ENCODE measurements at places on chromosomes 4 and X. TPM values are rescaled to one million over a fixed set of nuclear protein-coding genes. Genes with fewer than 3 reads are reported as not detected.

GRCh38 chrX:24672701-24673190 lies 21.0 kb upstream of the POLA1 start:
- H3K27ac ChIP-seq: no peak overlapping the region
- no peaks in the 10 kb centered on the region for H3K27me3 ChIP-seq
- no peaks in the 10 kb centered on the region for H3K36me3 ChIP-seq

DNA sequence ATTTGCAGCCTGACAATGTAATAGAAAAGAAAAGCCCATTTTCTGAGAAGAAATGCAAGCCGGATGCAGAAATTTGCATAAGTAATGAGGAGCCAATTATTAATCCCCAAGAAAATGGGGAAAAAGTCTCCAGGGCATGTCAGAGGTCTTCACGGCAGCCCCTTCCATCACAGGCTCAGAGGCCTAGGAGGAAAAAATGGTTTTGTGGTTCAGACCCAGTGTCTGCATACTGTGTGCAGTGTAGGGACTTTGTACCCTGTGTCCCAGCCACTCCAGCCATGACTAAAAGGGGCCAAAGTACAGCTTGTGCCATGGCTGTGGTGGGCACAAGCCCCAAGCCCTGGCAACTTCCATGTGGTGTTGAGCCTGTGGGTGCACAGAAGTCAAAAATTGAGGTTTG lies 92.2 kb downstream of the SH3BGRL start:
- H3K27me3 ChIP-seq: no peaks in the 10 kb centered on the region
- no peak overlapping the region for H3K27ac ChIP-seq
- no peaks in the 10 kb centered on the region for H3K4me1 ChIP-seq
- no peak overlapping the region for H3K4me3 ChIP-seq
- peaks cover 47% of the 10 kb centered on the region for H3K36me3 ChIP-seq

DNA sequence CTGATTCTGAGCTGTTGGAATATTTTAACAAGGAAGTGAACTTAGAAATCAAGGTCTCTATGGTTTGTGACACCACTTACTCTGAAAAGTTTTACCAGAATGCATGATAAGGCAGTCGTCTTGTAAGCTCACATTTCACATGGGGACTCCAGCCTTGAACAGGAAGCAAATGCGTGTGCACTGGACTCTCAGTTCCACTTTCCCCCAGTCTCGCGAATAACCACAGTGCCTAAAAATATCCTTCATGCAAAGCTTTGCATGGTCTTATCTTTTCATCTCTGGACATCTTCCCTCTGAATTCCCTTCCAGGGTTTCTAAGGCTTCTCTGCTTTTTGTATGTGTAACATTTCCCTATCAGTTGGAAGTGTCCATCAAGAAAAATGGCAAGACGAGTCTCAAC lies 581.8 kb downstream of the NLGN4X start:
- DNase-seq: no peak
- no peak overlapping the region for H3K27ac ChIP-seq
- H3K4me3 ChIP-seq: no peak overlapping the region

GRCh38 chrX:3806630-3807029 lies 93.2 kb upstream of the PRKX start:
- no peak for DNase-seq
- no peaks in the 10 kb centered on the region for H3K36me3 ChIP-seq
- H3K27ac ChIP-seq: no peak overlapping the region
- peaks cover 8% of the 10 kb centered on the region for H3K27me3 ChIP-seq
- peaks cover 3% of the 10 kb centered on the region for H3K4me1 ChIP-seq

DNA sequence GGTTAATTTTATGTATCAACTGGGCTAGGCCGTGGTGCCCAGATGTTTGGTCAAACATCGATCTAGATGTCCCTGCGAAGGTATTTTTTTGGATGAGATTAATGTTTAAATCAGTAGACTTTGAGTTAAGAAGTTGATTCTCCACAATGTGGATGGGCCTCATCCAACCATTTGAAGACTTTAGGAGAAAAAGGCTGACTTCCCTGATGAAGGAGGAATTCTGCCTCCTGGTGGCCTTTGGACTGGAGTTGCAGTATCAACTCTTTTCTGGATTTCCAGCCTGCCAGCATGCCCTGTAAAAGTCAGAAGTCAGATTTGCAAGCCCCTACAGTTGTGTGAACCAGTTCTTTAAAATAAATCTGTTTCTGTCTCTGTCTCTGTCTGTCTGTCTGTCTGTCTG lies 91.4 kb downstream of the STK32B start:
- no peaks in the 10 kb centered on the region for H3K27me3 ChIP-seq
- H3K36me3 ChIP-seq: no peaks in the 10 kb centered on the region
- no peak for DNase-seq
- no peak overlapping the region for H3K27ac ChIP-seq
- no peaks in the 10 kb centered on the region for H3K4me1 ChIP-seq

- H3K36me3 ChIP-seq: no peaks in the 10 kb centered on the region
- no peak overlapping the region for H3K27ac ChIP-seq
- H3K4me1 ChIP-seq: peaks cover 22% of the 10 kb centered on the region
- peak; percentile 36 for DNase-seq
These were observed 36.0 kb downstream of the PLAC1 start for GRCh38 chrX:134622056-134622812.

GRCh38 chr4:88619971-88620370 lies 27.7 kb downstream of the HERC3 start:
- no peak overlapping the region for H3K4me3 ChIP-seq
- no peaks in the 10 kb centered on the region for H3K27me3 ChIP-seq
- peaks cover 38% of the 10 kb centered on the region for H3K4me1 ChIP-seq
- H3K36me3 ChIP-seq: peaks cover 22% of the 10 kb centered on the region
- no peak overlapping the region for H3K27ac ChIP-seq
- DNase-seq: no peak

DNA sequence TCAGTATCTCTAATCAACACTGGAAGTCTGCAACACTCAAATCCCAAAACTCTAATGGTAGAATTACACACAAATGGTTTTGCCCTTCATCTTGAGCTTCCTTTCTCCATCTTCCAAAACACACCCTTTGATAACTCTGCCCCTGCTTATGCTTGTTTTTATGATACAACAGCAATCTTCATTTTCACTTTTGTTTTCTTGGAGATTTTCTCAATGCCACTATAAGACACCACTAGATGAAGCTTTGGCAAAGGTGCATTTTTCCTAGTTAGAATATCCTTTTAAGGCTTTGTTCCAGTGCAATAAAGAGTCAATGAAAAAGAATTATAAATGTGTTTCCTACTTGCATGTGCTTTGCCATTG lies 472.4 kb upstream of the NWD2 start:
- no peaks in the 10 kb centered on the region for H3K36me3 ChIP-seq
- H3K27ac ChIP-seq: no peak overlapping the region
- no peak overlapping the region for H3K4me3 ChIP-seq
- H3K4me1 ChIP-seq: no peaks in the 10 kb centered on the region
- no peak for DNase-seq

DNA sequence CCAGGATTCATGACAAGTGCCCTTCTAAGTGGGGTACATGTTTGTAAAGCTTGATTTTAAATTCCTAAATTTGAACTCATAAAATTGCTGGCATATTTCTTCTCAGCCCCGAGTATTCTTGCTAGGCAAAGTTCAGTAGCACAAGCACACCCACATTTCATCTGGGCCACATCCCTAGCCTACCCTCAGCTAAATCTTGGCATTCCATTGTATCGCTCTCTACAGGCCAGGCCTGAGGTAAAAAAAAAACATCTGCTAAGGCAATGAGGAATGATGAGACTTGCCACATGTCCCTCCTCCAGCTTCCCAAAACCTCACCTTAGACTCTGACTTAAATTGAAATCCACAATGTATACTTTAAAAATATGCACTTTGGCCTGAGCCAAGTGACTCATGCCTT lies 51.4 kb upstream of the VCX3B start:
- no peak overlapping the region for H3K27ac ChIP-seq
- no peaks in the 10 kb centered on the region for H3K36me3 ChIP-seq
- no peak for DNase-seq
- no peak overlapping the region for H3K4me3 ChIP-seq
- no peaks in the 10 kb centered on the region for H3K27me3 ChIP-seq

DNA sequence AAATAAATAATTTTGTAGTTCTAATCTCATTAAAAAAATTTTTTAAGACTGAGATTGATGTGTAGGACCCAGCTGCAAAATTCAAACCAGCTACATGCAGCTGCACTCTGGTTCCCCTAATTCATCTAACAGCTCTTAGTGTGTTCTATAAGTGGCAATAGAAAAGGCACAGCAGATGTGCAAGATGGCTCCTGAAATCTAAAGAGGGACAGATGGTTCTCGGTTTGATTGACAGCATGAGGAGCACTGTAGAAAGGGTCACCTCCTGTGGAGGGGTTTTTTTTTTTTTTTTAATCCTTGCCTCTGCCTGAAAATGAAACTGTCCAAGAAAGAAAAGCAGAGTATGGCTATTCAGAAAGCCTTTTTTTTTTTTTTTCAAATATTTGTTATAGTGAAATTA lies 16.9 kb upstream of the OCIAD1 start:
- no peak overlapping the region for H3K4me3 ChIP-seq
- H3K27me3 ChIP-seq: peaks cover 4% of the 10 kb centered on the region
- no peak overlapping the region for H3K27ac ChIP-seq
- DNase-seq: no peak
- no peaks in the 10 kb centered on the region for H3K4me1 ChIP-seq

- no peak for DNase-seq
- no peak overlapping the region for H3K27ac ChIP-seq
- peaks cover 2% of the 10 kb centered on the region for H3K27me3 ChIP-seq
- H3K4me1 ChIP-seq: no peaks in the 10 kb centered on the region
These were observed 23.3 kb upstream of the GUCY1B1 start for GRCh38 chr4:155735496-155735895.

- H3K36me3 ChIP-seq: no peaks in the 10 kb centered on the region
- no peaks in the 10 kb centered on the region for H3K4me1 ChIP-seq
- no peak for DNase-seq
- H3K4me3 ChIP-seq: no peak overlapping the region
These were observed 79.4 kb downstream of the ABLIM2 start for GRCh38 chr4:8079031-8079885.

DNA sequence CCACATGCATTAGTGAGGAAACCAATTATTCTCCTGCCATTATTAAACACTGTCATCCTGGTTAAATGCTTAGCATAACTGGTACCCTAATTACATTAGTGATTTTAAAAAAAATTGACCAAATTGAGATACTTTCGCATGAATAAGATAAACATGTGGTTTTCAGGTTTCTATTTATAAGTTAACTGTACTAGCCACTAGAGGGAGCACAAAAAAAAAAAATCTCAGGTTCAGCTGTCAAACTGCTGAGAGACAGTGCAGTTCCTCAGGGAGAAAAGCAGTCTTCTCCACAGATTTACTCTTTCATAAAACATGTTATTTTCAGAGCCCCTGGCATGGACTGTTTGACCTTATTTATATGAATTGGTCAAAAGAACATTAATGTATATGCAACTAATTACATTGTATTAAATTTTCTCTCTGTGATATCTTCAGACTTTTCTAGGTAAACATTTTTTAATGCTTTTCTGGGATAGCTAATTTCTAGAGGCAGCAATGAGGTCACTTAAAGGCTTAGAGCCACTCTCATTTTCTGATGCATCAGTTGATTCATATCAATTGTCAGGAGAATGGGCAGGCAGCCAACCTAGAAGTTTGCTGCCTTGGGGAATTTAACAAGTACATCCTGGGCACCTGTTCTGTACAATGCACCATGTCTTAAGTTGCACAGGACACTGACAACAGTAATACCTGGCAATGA lies 167.5 kb downstream of the CDS1 start:
- H3K4me3 ChIP-seq: no peak overlapping the region
- no peak overlapping the region for H3K27ac ChIP-seq
- no peaks in the 10 kb centered on the region for H3K4me1 ChIP-seq

- DNase-seq: no peak
- H3K4me3 ChIP-seq: no peak overlapping the region
- no peak overlapping the region for H3K27ac ChIP-seq
- H3K27me3 ChIP-seq: no peaks in the 10 kb centered on the region
- H3K36me3 ChIP-seq: no peaks in the 10 kb centered on the region
These were observed 171.4 kb downstream of the GPC3 start for GRCh38 chrX:133813971-133814370.

DNA sequence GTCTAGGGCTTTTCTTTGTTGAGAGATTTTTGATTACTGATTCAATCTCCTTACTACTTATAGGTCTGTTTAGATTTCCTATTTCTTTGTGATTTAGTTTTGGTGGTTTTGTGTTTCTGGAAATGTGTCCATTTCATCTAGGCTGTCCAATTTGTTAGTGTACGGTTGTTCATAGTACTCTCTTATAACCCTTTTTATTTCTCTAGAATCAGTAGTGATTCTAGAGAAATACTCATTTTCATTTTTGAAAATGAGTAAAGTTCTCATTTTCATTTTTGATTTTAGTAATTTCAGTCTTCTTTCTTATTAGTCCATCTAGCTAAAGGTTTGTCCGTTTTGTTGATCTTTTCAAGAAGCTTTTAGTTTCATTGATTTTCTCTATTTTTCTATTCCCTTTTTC lies 7.5 kb downstream of the IL13RA1 start:
- peaks cover 14% of the 10 kb centered on the region for H3K27me3 ChIP-seq
- no peak for DNase-seq
- H3K27ac ChIP-seq: no peak overlapping the region
- H3K36me3 ChIP-seq: no peaks in the 10 kb centered on the region
- H3K4me1 ChIP-seq: peaks cover 7% of the 10 kb centered on the region
- no peak overlapping the region for H3K4me3 ChIP-seq

DNA sequence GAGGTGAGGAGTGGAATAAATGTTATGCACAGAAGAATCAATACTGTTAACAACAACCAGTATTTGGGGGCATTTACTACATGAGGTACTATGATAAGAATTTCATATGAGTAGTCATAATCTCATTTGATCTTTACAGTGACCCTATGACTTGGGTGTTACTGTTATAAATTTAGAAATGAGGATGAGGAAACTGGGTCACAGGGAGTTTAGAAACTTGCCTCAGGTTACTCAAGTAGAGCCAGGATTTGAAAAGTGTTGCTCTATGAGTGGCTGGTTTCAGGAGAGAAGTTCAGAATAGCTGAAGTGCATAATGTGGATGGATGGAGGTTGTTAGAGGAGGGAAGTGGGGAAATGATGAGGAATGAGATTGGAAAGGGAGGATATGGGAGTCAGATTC lies 16.6 kb upstream of the DDIT4L start:
- no peaks in the 10 kb centered on the region for H3K4me1 ChIP-seq
- no peak overlapping the region for H3K4me3 ChIP-seq
- H3K36me3 ChIP-seq: no peaks in the 10 kb centered on the region

DNA sequence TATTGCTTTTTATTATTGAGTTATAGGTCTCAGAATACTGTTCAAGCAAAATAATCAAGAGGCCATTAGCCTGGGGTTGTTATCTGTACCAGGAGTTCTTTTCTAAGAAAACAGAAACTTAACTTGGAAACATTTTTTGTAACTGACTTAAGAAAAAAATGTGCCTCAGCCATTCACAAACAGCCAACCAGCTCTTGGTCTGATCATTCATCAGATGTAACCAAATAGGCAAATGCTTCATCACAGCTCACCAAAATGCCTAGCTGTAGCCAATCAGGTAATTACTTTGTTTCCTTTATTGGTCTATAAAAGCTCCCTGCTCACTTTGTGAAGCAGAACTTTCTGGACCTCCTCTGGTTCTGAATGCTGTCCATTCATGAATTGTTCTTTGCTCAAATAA lies 387.7 kb downstream of the FAT4 start:
- no peak overlapping the region for H3K4me3 ChIP-seq
- H3K36me3 ChIP-seq: no peaks in the 10 kb centered on the region
- no peak for DNase-seq
- no peak overlapping the region for H3K27ac ChIP-seq

Gene UGT8
- total RNA-seq: 0.40 TPM

Gene CXCL11
- total RNA-seq: not detected

Gene ZNF185
- 0.82 TPM for total RNA-seq

Gene MAGEA1
- total RNA-seq: not detected

Gene SLIT2
- not detected for total RNA-seq

Gene SCML1
- 3.8 TPM for total RNA-seq

Gene TAF1
- 24.3 TPM for total RNA-seq

Gene NUP62CL
- 2.5 TPM for total RNA-seq

Gene GLOD5
- total RNA-seq: not detected

Gene SORCS2
- total RNA-seq: 0.07 TPM

Gene PARM1
- total RNA-seq: not detected

Gene GLRB
- total RNA-seq: not detected

Gene SFRP2
- not detected for total RNA-seq

Gene SORBS2
- total RNA-seq: not detected

Measured in activated CD4-positive, alpha-beta memory T cell treated with anti-CD3 and anti-CD28 coated beads for 36 hours (primary cell).